ENCODE measurements at places on chromosomes 11 and 22.

DNA sequence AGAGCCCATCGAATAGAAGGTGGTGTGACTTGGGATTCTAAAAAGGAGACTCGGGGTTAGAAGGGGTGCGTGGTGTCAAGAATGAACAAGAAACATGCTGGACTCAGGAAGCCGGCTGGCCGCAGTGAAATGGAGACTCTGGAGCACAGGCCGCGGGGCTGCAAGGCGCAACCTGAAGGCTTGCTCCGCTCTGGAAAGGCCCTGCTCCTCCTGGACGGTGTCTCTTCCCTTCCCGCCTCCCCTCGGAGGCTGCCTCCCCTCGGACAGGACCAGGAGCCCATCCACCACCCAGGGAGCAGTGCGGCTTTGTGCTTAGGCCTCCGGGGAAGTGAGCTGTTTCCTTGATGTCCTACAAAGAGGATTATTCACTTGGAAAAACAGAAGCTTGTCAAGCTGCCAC lies 170.1 kb downstream of the OPCML start:
- DNase-seq: no peak

DNA sequence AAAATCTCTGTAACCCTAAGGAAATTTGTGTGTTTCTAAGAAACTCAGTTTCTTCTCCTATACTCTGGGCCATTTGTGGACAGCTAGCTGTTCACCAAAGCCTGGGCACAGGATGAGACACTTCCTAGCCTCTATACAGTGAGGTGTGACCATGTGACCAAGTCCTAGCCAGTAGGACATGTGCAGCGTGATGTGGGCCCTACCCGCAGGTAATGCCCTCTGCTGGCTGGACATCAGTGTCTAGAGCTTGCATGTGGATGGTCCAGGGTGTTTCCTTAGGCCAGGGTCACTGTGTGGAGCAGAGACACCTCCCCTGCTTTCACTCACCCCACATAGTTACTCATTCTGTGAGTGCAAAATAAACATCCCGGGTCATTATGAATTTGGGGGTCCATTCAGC lies 100.5 kb downstream of the LARGE1 start:
- DNase-seq: no peak

DNA sequence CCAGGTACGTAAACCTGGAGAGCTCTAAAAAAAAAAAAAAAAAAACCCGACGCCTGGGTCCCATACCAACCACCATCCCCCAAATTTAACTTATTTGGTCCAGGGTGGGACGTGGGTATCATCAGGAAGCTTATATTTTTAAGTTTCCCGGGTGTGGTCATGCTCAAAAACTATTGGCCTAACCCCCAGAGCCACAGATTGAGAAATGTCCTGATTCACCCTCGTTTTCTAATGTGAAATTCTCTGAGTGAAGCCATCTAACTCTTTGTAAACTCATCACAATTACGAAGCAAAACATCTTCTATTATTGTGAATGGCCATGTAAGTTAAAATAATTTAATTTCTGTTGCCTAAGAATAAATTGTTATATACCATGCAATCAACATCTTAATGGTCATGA lies 29.6 kb downstream of the PAK1 start:
- no peak for DNase-seq

DNA sequence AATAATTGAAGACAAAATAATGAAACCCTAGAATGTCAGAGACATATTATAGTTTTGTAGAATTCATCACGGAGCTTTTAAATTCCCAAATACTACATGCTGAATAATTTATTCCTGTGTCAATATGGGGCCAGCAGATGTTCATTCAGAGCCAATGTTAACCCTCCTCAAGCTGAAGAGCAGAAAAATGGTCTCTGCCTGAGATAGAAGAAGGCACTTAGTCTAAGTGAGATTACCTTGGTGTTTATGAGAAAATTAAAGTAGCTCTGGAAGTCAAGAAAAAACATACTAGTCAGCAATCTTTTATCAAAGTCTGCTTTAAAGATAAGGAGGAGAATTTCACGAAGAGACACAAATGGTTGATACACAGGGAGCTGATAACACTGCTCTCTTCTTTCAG lies 328.2 kb downstream of the TTC28 start:
- DNase-seq: no peak

GRCh38 chr11:61039916-61040315 lies 62.4 kb upstream of the CD5 start:
- no peak for DNase-seq

DNA sequence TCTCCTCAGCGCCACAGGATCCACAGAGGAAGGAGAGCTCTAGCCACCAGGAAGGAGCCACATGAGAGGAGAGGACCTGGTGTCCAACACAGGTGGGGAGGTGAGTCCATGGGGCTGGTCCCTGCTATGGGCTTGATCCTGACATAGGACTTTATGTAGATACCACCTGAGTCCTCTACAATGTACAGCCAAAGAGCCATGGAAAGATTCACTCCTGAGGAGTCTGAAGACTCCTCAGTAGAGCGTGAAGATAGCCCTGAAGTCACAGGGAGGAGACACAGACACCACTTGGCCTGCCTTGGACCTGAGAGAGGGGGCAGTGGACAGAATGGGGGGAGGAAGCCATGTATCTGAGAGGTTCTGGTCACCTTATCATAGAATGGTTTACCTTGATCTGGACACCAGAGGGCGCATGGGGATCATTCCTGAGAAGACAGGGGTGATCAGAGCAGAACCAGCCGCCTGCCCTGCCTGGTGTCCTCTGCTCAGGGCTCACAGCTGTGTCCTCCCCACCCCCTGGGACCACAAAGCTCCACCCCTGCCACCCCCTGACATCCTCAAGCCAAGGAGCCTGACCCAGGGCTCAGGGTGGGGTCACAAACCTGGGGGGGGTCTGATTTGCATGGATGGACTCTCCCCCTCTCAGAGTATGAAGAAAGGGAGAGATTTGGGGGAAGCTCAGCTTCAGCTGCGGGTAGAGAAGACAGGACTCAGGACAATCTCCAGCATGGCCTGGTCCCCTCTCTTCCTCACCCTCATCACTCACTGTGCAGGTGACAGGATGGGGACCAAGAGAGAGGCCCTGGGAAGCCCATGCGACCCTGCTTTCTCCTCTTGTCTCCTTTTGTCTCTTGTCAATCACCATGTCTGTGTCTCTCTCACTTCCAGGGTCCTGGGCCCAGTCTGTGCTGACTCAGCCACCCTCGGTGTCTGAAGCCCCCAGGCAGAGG lies 77.0 kb downstream of the ZNF280B start:
- DNase-seq: peak; percentile 32

- DNase-seq: peak; percentile 26
These were observed 698 bp downstream of the PAK1 start for GRCh38 chr11:77472991-77473800.

GRCh38 chr11:5229356-5229755 lies 2.5 kb upstream of the HBB start:
- no peak for DNase-seq

- DNase-seq: no peak
These were observed 2.7 kb downstream of the CD5 start for GRCh38 chr11:61104963-61105362.

DNA sequence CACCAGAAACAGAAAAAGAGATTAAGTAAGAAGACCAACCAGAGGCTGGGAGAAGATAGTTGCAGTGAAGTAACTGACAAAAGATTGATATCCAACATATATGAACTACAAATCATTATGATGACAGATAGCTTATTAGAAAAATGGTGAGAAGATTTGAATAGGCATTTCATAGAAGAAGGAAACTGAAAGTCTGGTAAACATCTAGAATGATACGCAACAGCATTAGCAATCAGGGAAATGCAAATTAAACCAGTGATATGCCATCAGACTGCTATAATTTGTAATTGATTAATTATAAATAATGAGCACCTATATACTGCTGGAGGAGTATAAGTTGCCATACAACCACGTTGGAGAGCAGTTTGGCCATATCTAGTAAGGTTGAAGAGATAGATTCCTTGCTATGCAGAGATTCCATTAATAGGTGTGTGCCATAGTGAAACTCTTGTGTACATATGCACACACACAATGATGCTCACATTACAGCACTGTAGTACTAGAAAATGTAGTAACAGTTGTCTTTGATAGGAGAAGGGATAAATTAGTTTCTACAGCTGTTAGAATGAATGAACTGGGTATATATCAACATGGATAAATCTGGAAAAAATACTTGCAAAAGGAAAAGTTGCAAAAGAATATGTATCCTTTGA lies 20.5 kb downstream of the RNF169 start:
- no peak for DNase-seq

- no peak for DNase-seq
These were observed 491.8 kb downstream of the ETS1 start for GRCh38 chr11:128095466-128095981.

GRCh38 chr11:45754261-45754709 lies 50.7 kb upstream of the SLC35C1 start:
- DNase-seq: peak; percentile 74

- DNase-seq: no peak
These were observed 1045.9 kb upstream of the RAG2 start for GRCh38 chr11:37643968-37644367.

GRCh38 chr11:100734743-100735527 lies 47.8 kb downstream of the ARHGAP42 start:
- no peak for DNase-seq

DNA sequence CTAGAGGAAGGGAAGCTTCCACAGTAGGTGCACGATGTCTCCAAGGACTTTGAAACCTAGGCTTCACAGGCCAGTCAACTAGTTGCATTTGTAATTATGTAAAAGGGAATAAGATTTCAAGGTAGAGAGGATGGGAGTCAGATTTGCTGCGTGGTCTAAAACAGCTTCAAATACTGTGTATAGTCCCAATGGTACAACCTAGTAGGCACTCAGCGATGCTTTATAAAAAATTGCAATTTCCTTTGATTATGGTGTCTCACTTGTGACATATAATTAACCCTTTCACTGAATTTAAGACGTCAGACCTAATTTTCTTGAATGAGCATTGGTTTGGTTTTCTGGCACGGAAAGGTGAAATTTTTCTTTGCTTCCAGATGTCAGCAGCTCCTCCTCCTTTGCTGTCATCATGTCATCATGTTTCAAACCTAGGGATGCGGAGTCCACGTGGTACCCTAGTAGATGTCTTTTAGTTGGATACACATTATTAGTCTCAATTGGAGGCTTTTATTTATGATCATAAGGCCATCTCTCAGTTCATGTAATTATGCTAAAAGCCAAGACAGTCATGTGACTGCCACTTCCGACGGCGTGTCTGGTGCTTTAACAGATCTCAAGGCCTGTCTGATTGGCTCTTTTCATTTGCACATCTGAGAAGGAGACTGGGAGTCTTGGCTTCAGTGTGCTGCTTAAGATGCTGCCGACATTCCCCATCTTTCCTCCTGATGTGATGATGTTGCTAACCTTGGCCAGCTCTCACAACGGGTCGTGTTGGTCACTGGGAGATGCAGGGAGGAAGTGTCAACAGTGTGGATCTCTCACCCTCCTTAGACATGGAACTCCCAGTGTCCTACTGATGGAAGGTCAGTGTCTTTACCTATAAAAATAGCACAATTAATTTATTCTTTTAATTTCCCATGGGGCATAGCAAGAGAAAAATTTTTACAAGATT lies 134.0 kb downstream of the HIPK3 start:
- DNase-seq: no peak

DNA sequence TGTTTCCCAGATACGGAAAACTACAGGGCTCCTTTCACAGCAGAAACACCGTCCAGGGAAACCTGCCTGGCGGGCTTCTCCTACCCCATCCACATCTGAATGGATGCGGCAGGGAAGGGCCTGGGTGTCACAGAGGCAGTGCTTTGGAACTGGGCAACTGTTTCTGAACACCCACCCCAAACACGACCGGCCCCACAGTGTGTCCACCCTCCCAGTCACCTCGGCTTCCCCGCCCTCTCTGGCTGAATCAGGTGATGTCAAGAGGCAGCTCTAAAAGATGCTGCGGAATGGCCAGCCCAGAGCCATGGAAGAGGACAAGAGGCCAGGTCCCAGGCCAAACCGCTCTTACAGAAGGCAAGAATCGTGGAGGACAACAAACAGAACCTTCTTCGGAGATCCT lies 22.0 kb downstream of the IFT27 start:
- no peak for DNase-seq

GRCh38 chr11:3964056-3964455 lies 108.6 kb downstream of the STIM1 start:
- no peak for DNase-seq

GRCh38 chr11:107916671-107917241 lies 11.5 kb upstream of the RAB39A start:
- no peak for DNase-seq

GRCh38 chr11:126522152-126522551 lies 166.7 kb downstream of the ST3GAL4 start:
- no peak for DNase-seq

DNA sequence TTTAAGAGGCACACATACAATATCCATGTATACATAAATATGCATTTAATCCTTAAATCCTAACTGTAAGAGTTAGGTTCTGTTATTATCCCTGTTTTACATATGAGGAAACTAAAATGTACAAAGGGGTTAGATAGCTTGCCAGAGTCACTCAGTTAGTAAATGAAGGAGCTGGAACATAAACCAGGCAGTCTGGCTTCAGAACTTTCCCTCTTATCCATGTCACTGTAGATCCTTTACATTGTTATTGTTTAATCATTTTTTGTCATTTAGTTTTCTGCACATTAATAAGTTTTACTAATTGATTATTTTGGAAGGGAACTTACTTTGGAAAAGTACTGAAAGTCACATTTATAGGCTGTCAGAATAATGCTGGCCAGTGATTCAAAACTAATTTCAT lies 282.4 kb downstream of the TMEM135 start:
- no peak for DNase-seq

DNA sequence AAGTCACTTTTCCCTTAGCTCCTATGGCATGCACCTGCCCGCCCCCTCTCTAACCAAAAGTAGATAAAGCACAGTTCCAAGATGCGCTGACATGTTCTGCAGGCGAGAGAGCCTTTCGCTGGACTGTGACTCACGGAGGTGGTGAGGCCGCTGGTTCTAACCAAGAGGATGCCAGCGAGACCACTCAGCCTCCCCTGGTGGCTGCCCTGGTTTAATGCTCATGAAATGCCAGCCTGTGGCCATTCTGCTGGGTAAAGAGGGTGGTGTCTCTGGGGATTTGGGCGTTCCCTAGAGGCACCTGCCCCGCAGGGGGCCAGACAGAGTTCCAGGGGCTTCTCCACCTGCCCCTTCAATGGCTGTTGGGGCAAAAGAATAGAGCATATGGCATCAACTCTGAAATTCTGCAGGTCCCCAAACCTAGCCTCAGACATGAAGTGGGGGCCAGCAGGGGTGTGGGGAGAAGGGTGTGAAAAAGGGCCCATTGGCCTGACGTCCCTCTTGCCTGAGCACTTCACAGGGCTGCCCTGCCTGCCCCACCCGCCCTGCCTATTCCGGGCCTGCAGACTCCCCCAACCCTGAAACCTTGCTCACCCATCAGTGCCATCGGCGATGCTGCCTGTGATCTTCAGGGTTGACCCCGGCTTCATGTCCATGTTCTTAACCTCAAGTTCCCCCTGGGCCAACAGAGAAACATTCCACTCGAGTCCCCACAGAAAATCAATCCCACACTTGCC lies 8.5 kb downstream of the LGALS2 start:
- no peak for DNase-seq

All from heart left ventricle (tissue), 16 donors.